ENCODE measurements at places on chromosomes 1 and 21.

DNA sequence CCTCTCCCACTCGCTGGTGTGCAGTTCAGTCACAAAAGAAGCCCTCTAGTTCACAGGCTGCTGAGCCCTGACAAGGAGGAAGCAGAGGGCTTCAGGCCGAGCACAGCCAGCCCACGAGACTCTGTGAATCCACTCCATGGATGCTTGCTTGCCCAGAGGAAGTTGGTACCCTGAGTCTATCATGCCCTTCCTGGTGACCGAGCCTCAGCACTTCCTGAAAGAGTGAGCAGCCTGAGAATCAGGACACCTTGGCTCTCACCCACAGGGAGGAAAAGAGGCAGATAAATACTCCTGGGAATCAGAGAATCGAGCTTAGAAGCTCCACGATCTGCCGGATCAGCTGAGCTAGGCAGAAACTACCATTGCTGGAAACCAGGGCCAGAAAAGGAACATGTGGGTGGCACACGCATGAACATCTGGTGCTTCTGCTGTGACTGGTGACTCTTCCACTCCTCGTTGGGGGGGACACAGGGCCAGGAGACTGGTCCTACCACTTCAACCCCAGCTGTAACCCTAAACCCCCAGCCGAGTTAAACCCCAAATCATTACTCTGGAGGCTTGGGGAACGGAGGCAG lies 376.3 kb upstream of the CAMK1G start:
- DNase-seq: peak; percentile 5

DNA sequence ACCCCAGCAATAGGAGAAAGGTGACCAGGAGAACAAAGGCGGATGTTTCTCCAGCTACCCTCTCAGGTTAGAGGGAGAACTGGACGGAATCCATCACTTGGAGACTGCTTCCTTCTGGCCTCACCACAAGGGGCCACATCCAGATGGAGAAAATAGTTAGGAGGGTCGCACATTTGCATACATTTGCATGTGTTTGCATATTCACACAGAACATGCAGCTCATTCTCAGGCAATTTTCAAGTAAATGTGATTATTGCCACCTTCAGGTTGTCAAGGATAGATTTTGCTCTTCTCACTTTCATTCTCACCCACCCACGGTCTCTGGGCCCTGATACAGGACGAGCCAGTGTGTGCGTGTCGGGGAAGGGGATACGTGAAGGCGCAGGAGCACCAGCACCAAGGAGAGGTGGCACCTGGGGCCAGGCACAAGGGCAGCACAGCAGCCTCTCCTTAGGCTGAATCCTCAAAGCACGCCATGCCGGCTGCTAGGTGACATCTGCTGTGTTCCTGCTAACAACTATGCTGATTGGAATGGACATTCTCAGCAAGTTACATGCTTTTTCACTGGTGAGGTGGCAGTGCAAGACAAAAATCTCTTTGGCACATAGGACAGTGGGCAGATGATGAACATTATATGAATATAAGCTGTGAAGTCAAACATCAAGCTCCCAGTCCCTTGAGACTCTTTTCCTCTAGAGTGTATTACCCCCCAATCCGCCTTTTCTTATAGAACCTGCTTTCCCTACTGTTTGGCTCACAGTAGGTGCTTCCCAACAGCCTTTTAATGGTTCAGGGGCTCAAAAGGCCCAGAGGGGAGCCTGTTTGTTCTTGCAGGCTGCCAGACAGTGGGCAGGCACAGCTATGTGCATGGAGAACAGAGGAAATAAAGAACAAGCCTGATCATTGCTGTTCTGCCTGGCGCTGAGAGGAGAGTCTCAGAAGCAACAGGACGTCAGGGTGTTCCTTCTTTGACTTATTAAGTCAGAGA lies 14.3 kb downstream of the ACKR1 start:
- DNase-seq: no peak

- DNase-seq: no peak
Observed at GRCh38 chr1:228457017-228457395, 30.2 kb upstream of the RNF187 start.

- DNase-seq: no peak
Observed at GRCh38 chr21:45366931-45367401, 38.0 kb upstream of the COL18A1 start.

- DNase-seq: no peak
Observed at GRCh38 chr1:225777058-225777582, 506 bp upstream of the SRP9 start.

GRCh38 chr1:220410611-220411010 lies 117.3 kb upstream of the MARK1 start:
- no peak for DNase-seq

- peak; percentile 62 for DNase-seq
Observed at GRCh38 chr1:88890791-88891317, 513 bp downstream of the GTF2B start.

- DNase-seq: no peak
Observed at GRCh38 chr1:18861082-18861481, 1.6 kb upstream of the TAS1R2 start.

GRCh38 chr1:20739225-20739624 lies 6.7 kb upstream of the SH2D5 start:
- no peak for DNase-seq

- peak; percentile 84 for DNase-seq
Observed at GRCh38 chr1:41919764-41920397, 1.2 kb upstream of the HIVEP3 start.

DNA sequence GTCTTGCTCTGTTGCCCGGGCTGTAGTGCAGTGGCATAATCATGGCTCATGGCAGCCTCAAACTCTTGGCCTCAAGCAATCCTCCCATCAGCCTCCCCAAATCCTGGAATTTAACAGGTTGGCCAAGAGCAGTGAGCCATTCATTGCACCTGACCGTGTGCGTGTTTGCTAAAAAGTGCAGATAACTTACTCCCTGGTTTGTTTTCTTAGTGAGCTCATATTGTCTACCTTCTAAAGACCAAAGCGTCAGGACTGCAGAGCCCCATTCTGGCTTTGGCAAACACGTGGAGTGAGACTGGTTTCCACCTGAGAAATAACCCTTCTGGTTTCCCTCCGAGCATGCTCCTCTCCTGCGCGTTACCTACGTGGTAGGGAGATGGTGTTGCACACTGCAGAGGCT lies 32.2 kb upstream of the CA6 start:
- no peak for DNase-seq

GRCh38 chr1:4464478-4464877 lies 189.9 kb upstream of the AJAP1 start:
- no peak for DNase-seq

GRCh38 chr1:154495496-154496273 lies 6.3 kb upstream of the TDRD10 start:
- DNase-seq: no peak

GRCh38 chr1:205373798-205374175 lies 17.1 kb upstream of the KLHDC8A start:
- no peak for DNase-seq

- no peak for DNase-seq
Observed at GRCh38 chr1:205065666-205066065, 18.6 kb downstream of the TMEM81 start.

- no peak for DNase-seq
Observed at GRCh38 chr1:93328809-93329760, 16.6 kb upstream of the DR1 start.

DNA sequence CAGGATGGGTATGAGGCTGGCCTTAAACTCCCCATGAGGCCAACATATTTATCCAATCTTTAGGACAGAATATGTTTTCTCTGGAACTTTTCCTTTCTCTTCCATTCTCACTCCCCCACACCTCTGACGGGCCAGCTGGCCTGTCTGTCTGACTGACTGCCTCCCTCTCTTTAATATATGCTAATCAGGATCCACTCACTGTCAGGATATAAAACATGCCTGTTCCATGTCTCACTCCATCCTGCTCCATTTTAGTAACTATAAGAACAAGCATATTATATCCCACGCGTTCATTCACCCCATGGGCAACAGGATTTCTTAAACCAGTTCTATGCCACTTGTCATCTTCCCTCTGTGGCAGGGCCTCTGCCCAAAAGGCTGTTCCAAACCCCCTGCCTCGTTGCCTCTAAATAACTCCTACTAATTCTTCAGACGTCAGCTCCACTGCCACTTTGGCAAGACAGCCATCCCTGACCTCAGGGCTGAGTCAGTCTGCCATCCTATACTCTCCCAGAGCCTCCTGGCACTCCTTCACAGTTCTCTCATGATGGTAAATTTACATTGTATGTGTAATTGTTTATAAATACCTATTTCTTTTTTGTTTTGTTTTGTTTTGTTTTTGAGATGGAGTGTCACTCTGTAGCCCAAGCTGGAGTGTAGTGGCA lies 84.3 kb upstream of the SPATA6 start:
- DNase-seq: no peak

DNA sequence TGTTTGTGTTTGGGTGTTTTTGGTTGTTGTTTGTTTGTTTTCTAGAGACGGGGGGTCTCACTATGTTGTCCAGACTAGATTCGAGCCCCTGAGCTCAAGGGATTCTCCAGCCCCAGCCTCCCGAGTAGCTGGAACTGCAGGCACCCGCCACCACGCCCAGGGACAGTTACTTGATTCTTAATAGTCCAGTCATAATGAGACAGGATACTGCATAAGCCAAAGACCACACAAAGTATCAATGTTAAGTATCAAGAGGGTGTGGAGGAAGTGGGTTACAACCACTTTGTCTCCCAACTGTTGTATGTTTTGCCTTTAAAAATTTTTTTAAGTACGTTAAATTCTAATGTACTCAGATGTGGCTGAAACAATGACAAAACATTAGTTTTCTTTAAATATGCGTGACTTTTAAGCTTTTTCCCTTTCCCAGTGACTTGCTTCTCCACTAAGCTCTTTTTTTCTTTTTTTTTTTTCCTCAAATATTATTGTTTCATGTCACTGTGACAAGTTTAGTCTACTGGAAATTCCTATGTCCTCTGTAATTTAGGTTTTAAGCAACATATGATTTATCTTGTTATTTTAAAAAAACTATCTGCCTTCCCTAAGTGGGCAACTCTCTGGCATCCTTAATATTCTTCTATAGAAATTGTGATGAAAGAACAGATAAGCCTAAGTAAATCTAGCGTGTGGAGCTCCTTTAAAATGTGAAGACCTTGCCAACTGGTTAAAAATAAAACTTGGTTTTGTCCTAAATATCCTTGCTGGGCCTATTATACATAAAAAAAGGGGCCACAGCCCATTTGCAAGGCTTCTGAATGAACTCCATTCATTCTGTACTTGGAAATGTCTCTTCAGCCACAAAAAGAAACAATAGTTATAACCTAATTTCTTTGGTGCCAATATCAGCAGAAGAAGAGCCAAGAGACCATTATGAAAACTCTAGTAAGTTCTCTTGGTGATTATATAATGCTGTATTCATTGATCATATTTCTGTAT lies 56.2 kb upstream of the DPH5 start:
- DNase-seq: peak; percentile 81

DNA sequence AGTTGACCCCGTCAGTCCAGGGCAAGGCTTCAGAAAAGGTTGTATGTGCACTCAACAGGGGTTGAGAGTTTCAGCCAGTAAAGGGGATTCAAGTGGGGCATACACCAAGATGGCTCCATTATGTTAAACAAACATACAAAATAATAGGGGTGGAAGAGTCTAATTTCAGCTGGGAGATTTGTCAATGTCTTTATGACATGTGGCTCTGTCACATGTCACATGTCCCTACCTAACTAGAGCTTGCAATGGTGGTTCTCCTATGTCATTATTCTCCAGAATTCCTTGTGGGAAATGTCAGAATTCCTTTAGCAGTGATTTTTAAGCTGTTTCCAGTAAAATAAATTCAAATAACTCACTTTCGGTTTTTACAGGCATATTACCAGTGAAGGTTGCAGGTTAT lies 392.0 kb upstream of the ADGRL4 start:
- DNase-seq: no peak

DNA sequence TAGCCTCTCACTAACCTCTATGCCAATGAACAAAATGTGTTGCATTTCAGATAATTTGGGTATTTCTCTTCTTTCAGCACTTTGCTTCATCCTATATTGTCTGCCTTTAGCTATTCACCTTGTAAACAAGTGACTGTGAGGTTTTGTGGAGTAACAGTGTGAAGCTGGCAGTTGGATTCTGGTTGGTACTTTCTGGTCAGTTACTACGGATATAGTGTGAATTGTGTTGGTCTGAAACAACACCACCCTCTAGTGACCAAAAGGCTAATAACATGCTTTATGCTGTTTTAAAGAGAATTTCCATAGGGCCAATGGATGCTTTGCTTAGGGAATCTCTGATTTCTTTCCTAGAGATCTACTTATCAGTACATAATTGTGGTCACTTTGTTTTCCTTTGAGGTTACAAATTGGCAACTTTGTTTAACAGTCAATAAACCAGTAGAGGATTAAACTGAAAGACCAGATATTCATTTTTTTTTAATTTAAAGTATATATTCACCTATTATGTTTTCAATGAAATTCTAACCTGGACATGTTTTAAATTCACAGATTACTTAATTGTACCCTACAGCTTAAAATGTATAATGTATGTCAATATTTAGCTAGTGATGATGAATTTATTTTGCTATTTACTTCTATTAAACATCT lies 2.5 kb upstream of the PTGER3 start:
- peak; percentile 87 for DNase-seq

GRCh38 chr1:97636941-97637340 lies 283.9 kb downstream of the DPYD start:
- no peak for DNase-seq

DNA sequence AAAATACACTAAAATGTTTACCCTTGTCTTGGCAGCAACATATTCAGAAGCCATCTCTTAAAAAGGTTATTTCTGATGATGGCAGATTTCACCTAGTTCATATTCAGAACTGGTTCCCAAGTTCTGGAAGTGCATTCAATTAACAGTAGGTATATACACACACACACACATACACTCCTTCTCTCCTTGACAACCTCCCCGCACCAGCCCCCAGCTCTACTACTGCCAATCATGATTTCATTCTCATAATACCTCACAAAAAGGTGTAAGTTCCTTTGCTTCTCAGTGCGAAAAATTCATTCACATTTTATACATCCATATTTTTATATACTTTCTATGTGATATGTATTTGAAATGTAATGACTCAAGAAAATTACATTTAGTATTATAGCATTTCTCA lies 228.1 kb upstream of the ST6GALNAC5 start:
- no peak for DNase-seq

GRCh38 chr21:29958551-29958950 lies 18.8 kb upstream of the GRIK1 start:
- DNase-seq: no peak

GRCh38 chr1:1240822-1241587 lies 5.5 kb downstream of the C1QTNF12 start:
- no peak for DNase-seq

GRCh38 chr1:200179781-200180160 lies 152.3 kb downstream of the NR5A2 start:
- no peak for DNase-seq

GRCh38 chr1:201741763-201742342 lies 87.1 kb upstream of the IPO9 start:
- DNase-seq: no peak

GRCh38 chr1:17209430-17209829 lies 4.5 kb downstream of the PADI1 start:
- no peak for DNase-seq

- no peak for DNase-seq
Observed at GRCh38 chr1:109250454-109251276, 1.3 kb downstream of the CELSR2 start.

- DNase-seq: peak; percentile 26
Observed at GRCh38 chr1:109979489-109980091, 5.0 kb upstream of the AHCYL1 start.
